ENCODE measurements at places on chromosomes 16 and 17.

GRCh38 chr16:50165473-50165872, 12.4 kb downstream of the TENT4B start:
- no peak for DNase-seq

DNA sequence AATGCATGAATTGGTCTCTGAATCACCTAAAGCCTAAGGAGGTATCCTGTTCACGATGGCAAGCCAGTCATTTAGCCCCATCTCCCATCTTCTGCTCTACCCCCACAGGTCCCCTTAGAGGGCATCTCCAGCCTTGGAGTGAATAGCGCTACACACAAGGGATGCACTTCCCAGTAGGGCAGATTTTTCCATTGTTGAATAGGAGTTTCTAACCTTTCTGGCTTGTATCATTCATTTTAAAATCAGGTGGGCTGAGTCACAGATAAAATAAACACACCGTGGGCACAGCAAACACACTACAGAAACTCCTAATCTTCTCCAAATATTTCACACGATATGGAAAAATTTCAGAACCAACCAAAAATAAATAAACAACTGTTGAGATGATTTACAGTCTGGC, 201.2 kb upstream of the NOG start:
- no peak for DNase-seq

DNA sequence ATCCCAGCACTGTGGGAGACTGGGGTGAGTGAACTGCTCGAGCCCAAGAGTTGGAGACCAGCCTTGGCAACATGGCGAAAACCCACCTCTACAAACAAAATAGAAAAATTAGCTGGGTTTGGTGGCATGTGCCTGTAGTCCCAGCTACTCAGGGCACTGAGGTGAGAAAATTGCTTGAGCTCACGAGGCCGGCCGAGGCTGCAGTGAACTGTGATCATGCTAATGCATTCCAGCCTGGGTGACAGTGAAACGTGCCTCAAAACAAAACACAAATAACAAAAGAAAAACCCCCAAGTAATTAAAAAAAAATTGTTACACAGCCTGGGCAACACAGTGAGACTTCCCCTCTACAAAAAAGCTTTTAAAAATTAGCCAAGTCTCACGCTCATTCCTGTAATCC, 5.0 kb downstream of the CCDC47 start:
- DNase-seq = no peak

DNA sequence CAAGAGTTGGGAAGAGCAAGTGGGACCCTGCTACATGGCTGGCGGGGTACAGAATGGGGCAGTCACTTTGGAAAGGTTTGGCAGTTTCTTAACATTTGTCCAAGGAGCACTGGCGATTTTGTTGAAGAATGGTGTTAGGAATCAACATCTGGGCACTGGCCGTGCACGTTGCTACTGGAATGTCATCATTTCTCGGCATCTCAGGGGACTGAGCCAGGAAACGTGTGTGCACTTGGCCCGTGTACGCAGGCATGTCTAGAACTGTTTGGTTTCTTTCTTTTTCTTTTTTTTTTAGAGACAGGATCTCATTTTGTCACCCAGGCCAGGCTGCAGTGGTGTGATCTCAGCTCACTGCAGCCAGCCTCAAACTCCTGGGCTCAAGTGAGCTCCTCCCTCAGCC, 17.3 kb upstream of the FOXK2 start:
- DNase-seq = no peak

DNA sequence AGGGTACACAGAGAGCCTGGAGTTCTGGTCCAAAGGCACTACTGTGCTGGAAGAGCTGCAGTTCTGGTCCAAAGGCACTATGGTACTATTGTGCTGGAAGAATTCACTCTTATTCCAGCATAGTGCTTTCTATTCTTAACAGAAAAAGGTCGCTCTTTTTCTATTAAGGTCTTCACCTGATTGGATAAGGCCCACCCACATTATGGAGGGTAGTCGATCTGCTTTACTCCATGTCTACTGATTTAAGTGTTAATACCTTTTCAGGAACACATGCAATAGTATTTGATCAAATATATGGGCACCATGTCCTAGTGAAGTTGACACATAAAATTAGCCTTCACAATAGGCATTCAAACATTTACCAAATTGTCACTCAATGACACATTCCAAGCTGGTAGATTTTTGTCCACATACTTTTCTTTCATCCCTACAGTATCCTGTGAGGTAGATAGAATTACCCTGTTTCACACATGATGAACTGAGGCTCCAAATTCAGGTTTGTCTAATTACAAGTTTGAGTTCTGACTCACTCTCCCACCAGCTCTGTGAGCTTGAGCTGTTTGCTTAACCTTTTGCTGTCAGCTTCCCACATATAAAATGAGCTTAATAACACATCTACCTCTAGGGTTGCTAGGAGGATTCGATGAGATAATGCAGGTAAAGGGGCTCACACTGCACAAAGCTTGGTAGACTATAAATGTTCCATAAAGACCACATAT, 129.9 kb downstream of the AIPL1 start:
- no peak for DNase-seq
